Adrenal gland (tissue), 19 donors: ENCODE measurements at places on chromosomes 6 and 20. TPM values are rescaled to one million over a fixed set of nuclear protein-coding genes. Genes with fewer than 3 reads are reported as not detected.

Gene C6orf15
- total RNA-seq = not detected

Gene AIF1
- total RNA-seq = 93.1 TPM

Gene MEI4
- 0.67 TPM for total RNA-seq

Gene CTSZ
- 227 TPM for total RNA-seq

Gene KCNG1
- total RNA-seq = 2.3 TPM

Gene TMEM217
- total RNA-seq = not detected
